ENCODE measurements at places on chromosomes 5 and 9. TPM values are rescaled to one million over a fixed set of nuclear protein-coding genes. Genes with fewer than 3 reads are reported as not detected.

GRCh38 chr5:38783011-38783561 is 62.7 kb upstream of the OSMR start:
- DNase-seq, result no peak

GRCh38 chr9:88396836-88397577 is 8.8 kb downstream of the SPIN1 start:
- no peak for DNase-seq

Gene KIF4B
- polyA plus RNA-seq, result not detected

- DNase-seq, result no peak
Measured at GRCh38 chr5:54520438-54520846, 2.9 kb downstream of the SNX18 start.

Gene ARSI
- polyA plus RNA-seq, result 0.07 TPM

Gene GFI1B
- 0.19 TPM for polyA plus RNA-seq

Gene RBM22
- polyA plus RNA-seq, result 31.4 TPM

GRCh38 chr5:60918466-60918865 is 26.4 kb downstream of the ERCC8 start:
- DNase-seq, result no peak

Gene CREB3
- 20.9 TPM for polyA plus RNA-seq

- no peak for DNase-seq
Measured at GRCh38 chr5:140351609-140352334, 5.4 kb upstream of the HBEGF start.

DNA sequence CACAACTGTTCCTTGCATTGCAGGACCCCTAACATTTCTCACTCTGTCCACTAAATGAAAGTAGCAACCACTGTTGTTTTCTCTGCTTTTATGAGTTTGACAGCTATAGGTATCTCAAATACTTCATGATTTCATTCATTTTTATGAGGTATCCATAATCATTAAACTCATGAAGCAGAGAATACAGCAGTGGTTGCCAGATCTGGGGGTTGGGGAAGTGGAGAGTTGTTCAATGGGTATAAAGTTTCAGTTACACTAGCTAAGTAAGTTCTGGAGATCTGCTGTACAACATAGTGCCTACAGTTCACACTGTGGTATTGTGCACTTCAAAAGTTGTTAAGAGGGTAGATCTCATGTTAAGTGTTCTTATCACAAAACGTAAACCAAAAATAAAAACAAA is 23.4 kb upstream of the CAMK4 start:
- no peak for DNase-seq

Gene ACOT12
- polyA plus RNA-seq, result not detected

Gene TRMO
- 13.0 TPM for polyA plus RNA-seq

DNA sequence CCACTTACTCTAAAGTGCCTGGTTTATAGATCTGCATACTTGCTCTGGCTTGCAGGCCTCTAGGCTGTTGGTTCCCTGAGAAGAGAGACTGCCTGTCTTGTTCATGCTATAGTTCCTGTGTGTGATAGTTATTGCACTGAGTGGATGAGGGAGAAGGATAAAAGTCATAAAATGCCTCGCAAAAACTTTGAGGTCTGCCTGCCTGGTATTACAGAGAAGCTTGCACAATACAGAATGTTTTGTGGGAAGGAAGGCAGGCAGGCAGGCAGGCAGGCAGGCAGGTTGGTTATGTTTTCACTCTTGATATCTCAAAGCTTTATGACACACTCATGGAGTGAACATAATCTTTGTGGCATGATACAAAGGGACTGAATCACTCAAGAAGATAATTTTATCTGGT is 287.1 kb downstream of the SLIT3 start:
- DNase-seq, result no peak

Gene FOXD4
- polyA plus RNA-seq, result 0.20 TPM

DNA sequence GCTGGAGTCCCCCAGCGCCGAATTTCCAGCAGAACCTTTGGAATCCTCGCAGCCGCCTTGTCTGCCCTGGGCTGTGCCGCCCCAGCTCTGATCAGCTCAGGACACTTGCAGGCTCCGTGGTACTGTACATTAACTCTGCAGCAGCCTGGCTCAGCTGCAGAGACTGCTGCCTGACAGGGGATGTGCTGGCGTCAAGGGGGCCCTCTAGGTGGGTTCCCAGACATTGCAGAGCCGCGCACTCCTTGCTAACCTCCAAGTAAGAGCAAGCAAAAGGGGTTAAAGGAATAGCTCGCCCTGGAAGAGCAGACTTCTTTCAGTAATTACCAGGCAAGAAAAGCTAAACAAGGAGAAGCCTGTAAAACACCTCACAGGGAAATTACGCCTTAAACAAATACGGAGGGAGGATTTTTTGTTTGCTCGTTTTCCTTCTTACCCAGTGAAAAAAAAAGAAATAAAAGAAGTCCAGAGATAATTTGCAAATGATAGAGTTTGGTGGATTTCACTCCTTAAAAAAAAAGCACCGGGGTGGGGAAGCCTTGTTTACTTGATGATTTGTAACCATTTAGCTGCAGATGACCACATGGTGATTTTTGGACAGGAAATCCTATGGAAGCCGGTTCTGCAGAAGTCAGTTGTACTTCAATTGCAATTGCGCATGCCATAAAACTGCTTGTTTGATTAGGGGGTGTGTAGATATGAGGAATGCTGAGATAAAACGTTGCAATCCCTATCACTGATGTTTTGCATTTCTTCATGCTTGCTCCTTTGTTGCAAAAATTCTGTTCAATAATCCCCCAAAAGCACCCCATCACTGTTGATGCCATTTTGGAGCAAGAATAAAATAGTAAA is 305.8 kb downstream of the PDE4D start:
- no peak for DNase-seq

GRCh38 chr5:142053426-142054151 is 40.8 kb upstream of the GNPDA1 start:
- DNase-seq, result no peak

DNA sequence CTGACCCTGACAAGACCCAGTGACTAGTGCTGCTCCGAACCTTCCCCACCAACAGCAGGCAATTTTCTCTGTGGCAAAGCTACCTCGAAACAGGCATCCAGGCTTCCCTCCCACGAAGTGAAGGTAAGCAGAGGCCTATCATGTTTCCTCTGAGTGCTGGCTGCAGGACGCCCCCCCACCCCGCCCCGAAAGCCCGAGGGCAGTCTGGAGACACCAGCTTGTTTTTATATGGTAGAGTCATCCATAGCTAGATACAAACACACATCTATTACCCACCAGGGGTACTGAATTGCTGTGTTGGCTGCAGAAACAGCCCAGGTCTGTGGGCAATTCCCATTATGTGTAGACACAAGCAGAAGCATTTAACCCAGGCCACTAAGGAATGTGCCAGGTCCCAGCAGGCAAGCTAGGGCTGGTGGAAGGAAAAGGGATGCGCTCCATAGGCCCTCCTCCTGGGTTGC is 40.4 kb downstream of the LIX1 start:
- no peak for DNase-seq

GRCh38 chr9:80114241-80114640 is 542.5 kb downstream of the TLE4 start:
- DNase-seq, result no peak

Gene SLC25A2
- 0.07 TPM for polyA plus RNA-seq

DNA sequence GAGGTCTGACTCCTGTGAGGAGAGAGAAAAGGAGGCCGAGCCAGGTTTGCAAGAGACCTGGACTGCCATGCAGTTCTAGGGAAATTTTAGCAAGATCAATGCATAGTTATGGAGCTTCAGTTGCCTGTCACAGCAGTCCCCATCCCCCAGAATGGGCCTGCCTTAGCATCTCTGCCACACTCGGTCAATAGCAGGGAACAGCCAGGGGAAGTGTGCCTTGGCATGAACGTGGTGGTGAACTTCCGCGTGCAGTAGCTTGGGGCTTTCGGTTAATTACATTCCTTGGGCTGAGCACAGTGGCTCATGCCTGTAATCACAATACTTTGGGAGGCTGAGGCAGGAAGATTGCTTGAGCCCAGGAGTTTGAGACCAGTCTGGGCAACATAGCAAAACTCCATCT is 157.8 kb downstream of the TLE1 start:
- peak; percentile 72 for DNase-seq

DNA sequence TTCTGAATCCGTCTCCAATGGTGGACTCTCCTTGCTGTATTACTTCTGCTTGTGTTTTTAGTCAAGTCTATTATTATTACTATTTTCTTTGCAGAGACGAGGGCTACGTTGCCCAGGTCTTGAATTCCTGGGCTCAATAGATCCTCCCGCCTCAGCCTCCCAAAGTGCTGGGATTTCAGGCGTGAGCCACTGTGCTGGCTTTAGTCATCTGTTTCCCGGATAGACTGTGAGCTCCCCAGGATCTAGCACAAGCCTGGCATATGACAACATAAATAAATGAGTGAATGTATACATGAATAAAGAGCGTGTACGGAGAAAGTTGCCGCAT is 439 bp upstream of the DDX46 start:
- DNase-seq, result no peak

DNA sequence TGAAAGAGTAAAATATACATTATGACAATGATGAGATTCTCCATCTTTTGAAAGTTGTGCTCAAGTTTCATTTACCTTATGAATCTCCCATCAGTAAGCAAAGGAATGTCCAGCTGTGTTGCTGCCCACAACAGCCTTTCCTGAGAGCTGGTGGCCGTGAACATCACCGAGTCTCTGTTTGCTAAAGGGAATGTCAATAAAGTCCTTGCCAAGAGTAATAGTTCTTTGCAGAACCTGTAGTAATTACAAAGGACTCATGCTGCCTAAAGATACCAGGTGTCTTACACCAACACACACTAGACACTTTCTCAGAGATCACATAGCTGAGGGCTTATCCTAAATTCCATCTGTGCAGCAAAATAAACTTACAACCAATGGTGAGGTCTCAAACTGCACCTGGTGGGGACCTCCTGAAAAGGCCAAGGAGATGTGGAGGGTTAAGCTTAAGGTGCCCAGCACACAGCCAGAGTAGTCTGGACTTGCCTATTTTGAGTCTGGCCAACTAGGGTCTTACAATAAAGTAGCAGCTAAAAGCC is 111.1 kb upstream of the DAPK1 start:
- DNase-seq, result no peak

Gene HSD17B3
- 0.90 TPM for polyA plus RNA-seq

- DNase-seq, result no peak
Measured at GRCh38 chr9:137630126-137630525, 11.3 kb downstream of the EHMT1 start.

DNA sequence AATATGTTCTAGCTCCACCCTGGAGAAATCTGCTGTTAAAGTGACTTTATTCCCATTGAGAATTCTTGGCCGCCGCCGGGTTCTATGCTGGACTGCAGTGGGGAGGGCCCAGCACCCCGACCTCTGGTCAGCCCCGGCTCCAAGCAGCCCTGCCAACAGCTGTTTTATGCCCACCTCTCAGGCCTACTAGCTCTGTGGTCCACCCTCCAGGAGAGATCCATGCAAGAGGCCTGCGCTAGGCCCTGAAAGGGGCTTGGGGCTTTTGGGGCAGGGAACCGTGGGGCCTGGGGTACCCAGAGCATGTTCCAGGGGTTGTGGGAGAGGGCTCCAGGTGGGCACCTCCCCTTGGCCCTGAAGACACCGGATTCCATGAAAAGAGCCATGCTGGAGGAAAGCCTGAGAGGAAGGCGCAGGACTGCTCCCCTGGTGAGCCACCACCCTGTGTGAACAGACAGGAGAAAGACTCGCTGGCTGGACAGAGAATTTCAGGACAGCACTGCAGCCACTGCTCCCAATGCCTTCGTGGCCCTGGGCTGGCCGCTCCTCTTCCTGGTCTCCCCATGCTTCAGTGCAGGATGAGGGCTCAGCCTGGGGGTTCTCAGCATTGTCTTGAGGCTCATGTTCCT is 44.6 kb upstream of the RUFY1 start:
- no peak for DNase-seq

- no peak for DNase-seq
Measured at GRCh38 chr9:88783711-88784083, 207.6 kb upstream of the S1PR3 start.

Gene TAS2R1
- polyA plus RNA-seq, result not detected

Gene SGCD
- 0.37 TPM for polyA plus RNA-seq

Gene MARCOL
- not detected for polyA plus RNA-seq

Gene COMMD10
- polyA plus RNA-seq, result 16.6 TPM

DNA sequence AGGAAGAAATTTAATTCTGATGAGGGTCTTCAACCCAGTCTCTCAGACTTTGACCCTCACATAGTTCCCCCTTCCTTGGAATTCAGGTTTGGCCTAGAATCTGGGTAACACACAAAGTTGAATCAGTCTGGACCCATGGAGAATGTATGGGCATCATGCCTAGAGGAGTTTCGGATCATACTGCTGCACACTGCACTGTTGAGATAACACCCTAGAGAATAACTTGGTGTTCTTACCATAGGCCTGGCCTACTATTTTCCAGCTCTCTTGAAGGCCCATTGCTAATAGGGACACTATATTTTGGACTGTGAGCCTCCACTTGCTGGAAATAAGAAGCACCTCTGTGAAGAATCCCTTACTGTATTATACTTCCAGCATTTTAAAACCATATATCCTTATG is 413.5 kb downstream of the PLK2 start:
- DNase-seq, result no peak

DNA sequence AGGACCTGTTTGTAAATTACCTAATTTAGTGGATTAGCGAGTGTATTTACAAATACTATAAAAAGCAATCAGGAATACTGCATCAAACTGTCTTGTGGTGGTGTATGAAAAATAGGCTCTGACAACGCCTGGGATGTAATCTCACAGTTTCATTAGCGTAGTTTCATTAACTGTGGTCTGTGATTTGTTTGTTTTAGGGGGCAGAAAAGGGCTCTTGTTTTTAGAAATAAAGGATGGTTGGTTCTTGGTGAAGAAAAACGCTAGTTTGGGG is 1.4 kb downstream of the SLC44A1 start:
- DNase-seq, result no peak

- DNase-seq, result no peak
Measured at GRCh38 chr5:151614565-151614964, 23.4 kb upstream of the FAT2 start.

Gene CDC25C
- 2.0 TPM for polyA plus RNA-seq

DNA sequence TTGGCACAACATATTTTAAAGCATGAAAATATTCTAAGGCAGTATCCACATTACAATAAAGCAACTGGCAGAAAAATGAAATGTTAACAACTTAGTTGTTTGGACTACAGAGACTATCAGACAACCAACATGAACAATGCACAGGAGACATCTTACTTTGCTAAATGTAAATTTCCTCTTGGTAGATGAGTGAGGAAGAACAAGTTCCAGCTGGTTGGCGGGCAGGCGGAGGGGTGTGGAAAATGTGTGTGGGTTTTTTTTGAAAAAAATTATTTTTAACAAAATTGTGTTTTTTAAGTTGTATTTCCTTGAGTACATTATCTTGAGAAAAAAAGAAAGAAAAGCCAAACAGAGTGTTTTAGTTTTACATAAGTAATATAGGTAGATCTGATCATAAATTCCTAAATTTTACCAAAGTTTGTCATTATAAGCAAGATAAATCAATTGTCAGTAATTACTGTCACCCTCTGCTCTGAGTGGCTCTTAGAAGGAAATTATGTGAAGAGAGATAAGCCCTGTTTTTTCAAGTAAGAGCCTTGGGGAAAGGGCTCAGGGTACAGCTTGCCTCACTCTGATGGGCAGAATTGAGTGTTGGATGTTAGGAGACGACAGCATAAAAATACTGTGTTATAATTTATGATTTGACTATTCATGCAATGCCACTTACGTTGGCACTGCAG is 42.5 kb downstream of the TMEM167A start:
- no peak for DNase-seq

Gene DDX31
- polyA plus RNA-seq, result 18.7 TPM

Gene FAM221B
- polyA plus RNA-seq, result not detected

Measured in spleen (tissue), 13 donors.